Astrocyte of the spinal cord (primary cell): ENCODE measurements at places on chromosomes 2 and 18.

GRCh38 chr2:231133365-231134099 is 8.7 kb upstream of the HTR2B start:
- DNase-seq, result no peak

- DNase-seq, result peak; percentile 5
Measured at GRCh38 chr2:149005471-149006077, 32.9 kb upstream of the LYPD6B start.

DNA sequence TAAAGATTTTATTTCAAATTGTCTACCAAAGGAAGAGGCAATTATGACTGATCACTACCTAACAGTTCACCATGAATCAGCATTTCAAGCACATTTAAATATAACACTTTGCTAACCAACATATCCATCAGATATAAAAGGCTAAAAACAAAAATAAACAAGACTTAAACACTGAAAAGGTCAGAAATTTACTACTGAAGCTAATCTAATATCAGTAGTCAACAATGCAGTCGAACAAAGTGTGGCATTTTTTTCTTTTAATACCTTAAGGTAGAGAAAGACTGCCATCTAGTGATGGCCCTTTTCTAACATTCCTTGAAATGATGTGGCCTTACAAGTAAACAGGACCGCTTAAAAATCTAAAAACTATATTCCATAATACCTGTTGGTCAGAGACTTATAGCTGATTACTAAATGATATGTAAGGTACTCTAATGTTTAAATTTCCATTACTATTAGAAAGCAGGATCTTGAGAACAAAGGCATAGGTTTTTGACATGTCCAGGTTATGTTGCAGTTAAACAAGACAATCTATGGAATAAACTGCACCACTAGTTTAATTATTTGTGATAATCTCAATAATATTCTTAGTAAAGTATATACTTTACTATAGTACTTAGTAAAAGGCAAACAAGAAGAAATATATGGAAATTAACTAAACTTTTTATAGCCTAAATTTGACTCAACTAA is 80.0 kb downstream of the EXOC6B start:
- peak; percentile 78 for DNase-seq

- DNase-seq, result peak; percentile 52
Measured at GRCh38 chr2:3168230-3168891, 209.3 kb downstream of the EIPR1 start.

- no peak for DNase-seq
Measured at GRCh38 chr18:53375621-53376020, 848.8 kb downstream of the MBD2 start.

GRCh38 chr2:101041413-101041812 is 39.3 kb downstream of the RPL31 start:
- no peak for DNase-seq

DNA sequence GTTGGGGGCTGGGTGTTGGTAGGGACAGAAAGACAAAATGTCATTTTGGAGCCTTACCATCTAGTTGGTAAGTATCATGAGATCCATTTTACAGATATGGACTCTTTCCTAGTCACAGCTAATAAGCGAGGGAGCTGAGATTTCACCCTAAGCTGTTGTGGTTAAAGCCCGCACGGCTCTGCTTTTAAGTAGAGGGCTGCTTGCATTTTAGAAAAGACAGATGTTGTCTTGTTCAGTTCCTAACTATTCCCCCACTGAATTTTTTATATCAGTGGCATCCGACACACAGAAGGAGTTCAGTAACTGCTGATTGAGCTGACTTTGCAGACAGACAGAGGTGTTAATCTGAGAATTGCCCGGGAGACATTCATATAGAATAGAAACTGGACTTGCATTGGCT is 3.7 kb downstream of the QPCT start:
- no peak for DNase-seq

DNA sequence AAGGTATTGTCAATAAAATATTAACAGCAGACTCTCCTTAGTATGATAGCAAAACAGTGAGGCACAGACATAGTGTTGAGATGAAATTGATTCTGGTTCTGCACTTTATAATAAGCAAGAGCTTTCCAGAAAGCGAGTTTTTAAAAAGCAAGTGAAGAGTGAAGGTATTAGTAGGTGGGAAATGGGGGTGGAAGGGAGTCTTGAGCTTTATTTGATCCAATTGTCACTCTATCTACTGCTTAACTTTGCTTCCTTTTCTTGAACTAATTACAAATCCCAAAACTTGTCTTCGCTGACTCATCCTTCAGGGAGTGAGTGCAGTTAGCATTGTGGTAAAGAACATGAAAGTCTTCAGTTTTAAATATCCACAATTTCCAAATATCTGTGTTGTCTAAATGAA is 120.6 kb upstream of the BOD1L2 start:
- DNase-seq, result no peak

DNA sequence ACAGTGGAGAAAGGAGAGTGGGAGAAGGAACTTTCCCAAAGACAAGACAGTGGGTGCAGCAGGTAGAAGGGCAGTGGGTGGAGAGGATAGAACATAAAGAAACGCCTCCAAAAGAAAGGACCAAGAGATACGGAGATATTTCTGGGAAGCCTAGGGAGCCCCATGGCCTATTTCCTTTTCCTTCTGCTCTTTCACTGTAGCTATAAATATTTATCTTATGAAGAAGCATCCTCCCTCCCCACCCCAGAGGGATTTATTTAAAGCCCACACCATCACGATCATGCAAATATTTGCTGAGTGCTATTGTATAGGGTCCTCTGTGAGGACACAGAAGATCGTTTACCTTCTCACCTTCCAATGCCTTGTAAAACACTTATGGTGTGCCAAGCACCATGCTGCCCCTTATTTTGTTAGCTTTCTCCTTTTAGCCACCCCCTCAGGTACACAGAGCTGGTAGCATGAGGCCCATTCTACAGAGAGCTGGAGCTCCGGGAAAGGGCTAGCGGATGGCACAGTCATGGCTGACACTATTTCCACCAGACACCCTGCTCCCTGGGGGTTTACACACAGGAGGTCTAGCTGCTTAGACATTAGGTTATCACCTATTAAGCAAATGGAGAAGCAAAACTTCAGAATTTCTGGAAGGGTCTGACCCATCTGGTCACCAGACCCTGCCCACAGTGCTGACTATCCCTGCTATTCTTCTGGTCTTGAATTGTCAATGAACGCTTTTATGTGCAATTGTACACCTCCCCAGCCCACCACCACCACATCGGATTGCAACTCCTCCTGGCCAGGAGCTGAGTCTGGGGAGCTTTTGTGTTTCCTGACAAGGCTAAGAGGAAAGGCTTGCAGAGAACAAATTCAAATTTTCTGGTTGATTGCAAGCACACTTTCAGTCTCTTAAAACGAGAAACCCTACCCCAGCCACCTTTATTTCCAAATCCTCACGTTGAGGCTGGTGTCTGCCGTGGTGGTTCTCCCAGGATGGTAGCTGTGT is 91.8 kb upstream of the KLF7 start:
- no peak for DNase-seq

GRCh38 chr2:120406566-120406965 is 60.6 kb downstream of the INHBB start:
- DNase-seq, result no peak

GRCh38 chr2:242031481-242032019 is 162.0 kb downstream of the RTP5 start:
- peak; percentile 85 for DNase-seq

GRCh38 chr2:213989207-213989606 is 421.6 kb upstream of the VWC2L start:
- DNase-seq, result no peak

GRCh38 chr2:160471950-160472349 is 21.7 kb downstream of the RBMS1 start:
- DNase-seq, result no peak

GRCh38 chr2:241215421-241215820 is 26.9 kb downstream of the ANO7 start:
- no peak for DNase-seq

DNA sequence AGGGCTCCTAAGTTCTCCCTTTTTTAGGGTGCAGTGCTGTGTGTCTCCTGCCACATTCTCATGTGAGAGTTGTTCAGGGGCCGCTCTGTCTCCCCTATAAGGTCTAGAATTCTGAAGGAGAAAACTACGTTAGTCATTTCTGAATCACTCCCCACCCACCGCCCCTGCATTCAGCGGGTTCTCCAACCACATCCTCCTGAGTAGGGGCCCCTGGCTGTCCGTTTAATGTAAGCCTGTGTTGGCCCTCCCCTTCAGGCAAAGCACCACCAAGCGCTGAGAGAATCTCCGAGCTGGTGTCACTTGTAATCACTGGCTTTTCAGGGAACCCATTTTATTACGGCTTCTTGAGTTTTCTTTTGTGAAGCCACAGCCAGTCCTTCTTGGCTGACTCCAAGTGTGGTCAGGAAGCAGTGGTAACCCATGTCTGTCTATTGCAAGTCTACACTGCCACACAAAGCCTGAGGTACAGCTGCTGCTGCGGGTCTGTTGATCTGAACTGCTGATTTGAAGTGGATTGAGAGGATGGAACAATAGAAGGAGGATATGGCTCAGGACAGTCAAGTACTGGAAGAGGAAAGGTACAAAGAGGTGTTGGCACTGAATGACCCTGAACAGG is 16.9 kb downstream of the LCT start:
- peak; percentile 79 for DNase-seq

DNA sequence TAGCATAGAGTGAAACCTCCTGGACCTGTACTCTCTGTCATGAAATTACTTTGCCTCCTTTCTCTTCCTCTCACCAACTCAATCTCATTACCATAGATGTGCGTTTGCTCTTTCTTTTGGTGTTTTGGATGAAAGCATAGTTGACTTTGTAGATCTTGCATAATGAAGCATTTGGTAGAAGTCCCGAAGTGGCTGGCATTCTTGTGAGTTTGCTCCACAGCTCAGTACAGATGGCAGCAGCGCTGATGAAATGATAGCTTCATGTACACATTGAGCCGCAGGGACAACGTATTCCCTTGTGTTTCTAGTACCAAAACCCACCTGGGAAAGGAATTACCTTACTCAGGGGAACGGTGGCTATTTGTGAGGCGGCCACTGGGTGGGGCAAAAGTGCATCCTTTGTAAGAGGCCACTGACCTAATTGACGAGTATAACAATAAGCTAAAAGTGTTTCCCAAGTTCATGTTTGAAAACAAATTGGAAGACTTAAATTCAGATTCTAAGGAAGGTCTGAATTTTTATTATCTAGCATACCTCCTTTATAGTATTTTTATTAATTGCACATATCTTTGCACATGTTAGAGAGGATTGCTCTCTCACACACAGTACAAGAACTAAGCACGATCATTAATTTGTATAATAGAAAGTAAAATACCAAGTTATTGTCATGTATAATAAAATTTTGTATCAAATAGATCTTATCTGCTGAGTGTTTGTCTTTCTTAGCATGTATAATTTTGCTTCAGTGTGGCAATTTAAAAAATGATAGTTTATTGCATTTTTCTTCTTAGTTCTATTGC is 25.4 kb upstream of the CDH7 start:
- DNase-seq, result no peak

DNA sequence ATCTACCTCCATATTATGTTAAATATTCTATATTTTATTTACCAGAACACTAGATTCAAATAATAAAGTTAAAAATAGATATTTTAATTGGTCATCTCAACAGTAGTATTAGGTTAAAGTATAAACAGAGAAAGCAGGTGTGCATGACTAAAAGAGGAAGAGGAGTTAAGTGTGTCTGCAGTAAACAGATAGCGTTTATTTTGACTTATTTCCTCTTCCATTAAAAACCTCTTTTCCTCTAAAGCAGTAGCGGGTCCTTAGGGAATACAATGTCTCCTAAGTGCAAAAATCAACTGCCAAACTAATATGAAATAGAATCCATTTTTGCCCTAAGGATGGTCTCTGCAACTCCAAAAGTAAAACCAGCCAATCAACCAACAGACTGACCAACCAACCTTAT is 27.7 kb downstream of the EIF2AK3 start:
- no peak for DNase-seq

- no peak for DNase-seq
Measured at GRCh38 chr2:226883296-226883795, 47.5 kb downstream of the RHBDD1 start.

DNA sequence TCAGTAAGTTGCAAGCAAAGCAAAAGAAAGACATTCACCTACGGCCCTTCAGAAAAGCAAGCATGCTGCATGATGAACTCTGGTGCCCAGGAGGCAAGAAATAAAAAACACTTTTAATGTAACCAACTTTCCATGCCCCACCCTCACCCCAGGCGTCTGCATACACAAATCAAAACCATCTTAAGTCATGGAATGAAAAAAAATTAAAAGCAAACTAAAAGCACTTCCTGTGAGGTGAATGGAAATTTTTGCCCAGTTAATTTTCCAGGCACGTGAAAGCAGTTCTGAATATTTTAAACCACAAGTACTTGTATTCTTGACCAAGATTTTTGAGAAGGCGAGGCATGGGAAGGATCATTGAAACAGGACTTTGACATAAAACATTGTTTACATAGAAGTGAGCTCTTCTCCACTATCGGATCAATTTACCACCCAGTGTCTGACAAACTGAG is 2.5 kb upstream of the ICOS start:
- DNase-seq, result no peak

- no peak for DNase-seq
Measured at GRCh38 chr2:238774980-238775509, 72.8 kb upstream of the TWIST2 start.

DNA sequence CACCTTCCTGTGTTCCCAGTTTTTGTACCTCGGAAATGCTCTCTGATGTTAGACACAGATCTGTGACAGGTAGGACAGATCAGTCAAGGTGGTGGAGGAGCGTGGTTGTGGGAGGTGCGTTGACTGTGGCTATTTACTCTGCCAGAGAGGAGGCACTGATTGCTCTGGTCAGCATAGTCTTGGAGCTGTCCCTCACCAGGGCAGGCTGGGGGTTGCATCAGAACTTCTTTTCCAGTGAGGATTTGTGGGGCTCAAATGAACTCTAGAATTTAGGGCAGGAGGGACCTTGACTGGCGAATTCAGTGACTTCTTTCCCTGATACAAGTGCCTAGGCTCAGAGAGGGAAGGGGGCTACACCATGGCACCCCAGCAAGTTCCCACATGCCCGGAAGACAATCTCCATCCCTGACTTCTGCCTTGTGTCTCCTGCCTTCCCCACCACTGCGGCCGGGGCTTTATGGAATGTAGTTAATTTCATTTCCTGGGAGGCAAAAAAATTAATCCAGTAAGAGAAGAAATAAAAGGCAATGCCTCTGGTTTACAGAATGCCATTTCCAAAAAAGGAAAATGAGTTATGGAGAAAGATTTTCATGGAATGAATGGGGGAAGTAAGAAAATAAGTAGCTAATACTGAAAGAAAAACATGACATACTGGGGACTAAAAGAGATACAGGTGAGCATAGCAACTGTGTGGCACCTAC is 26.1 kb downstream of the NIFK start:
- no peak for DNase-seq

DNA sequence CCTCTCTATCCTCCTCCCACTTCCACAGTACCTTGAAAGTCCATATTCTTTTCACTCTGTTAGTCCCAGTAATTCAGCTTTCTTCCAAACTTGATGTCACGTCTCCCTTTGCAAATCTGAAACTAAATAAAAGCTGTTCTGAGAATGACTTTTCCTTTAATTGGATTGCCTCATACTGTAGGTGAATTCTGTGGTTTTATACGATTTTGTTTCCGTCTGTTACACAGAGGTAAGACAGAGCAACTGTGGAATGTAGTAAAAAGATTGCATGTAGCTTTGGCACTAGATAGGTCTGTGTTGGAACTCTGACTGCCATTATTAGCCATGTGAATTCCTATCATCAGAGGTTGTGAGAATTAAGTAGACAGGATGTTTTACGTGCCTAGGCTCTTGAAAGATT is 25.9 kb downstream of the MALT1 start:
- DNase-seq, result no peak

GRCh38 chr2:159904127-159904958 is 106.3 kb upstream of the CD302 start:
- no peak for DNase-seq
